ENCODE measurements at places on chromosomes 12 and 14.

DNA sequence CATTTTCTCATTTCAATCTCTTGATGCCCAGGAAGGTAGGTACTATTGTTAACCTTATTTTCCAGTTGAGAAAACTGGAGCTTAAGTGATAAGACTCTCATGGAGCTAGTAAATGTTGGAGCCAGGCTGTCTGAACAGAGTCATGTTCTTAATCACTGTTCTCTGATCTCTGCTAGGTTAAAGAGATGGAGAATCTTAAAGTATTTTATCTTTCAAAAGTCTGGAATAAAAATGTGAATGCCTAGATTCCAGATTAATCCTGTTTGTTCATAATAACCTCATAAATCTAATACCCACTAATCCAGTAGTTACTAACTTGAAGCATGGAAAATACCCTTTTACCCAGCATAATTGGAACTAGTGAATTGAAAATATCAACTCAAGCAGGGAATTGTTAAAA, 341.0 kb upstream of the RGS6 start:
- DNase-seq: no peak

DNA sequence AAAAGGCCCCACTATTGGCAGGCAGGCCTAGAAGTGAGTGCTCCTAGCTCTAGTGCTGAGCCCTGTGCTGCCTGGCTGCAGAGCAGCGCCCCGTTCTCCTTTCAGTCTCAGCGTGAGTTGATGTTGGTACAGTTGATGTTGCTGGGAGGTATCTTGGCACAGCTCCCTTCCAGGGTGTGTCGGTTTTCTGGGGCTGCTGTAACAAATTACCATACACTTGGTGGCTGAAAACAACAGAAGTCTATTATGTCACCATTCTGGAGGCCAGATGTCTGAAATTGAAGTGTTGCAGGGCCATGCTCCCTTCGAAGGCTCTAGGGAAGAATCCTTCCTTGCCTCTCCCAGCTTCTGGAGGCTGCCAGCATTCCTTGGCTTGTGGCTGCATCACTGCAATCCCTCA, 151.4 kb downstream of the TSPAN9 start:
- no peak for DNase-seq

GRCh38 chr12:2003676-2004112, 563 bp downstream of the DCP1B start:
- no peak for DNase-seq

DNA sequence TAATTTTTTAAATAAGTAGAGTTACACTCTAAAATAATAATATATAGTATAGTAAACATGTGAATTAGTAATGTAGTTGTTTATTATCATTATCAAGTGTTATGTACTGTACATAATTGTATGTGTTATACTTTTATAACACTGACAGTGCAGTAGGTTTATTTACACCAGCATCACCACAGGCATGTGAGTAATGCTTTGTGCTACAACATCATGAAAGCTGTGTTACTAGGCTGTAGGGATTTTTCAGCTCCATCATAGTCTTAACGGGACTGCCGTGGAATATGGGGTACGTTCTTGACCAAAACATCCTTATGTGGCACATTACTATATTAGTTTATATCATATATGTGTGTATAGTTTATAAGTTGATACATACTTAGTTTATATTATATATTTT, 8.6 kb downstream of the FNTB start:
- DNase-seq: no peak

DNA sequence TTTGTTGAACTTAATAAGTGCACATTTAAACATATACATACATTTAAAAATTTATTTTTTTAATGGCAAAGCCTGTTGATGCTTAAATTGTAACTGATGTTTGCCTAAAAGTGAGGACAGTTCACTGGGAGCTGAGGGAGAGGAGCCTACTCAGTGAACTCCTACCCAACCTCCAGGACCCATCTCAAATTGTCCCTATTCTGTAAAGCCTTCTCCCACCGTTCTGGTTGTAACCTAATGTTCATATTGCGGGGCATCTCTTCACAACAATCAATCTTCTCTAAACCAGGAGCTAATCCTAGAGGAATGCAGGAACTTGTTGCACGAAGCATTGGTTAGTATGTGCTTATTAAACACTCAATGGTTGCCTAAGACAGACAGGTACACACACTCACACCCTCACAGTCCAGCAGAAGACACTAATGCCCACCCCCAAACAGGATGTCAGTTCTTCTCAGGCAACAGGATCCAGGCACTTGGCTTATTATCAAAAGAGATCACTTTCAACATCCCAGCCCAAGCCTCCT, 1.8 kb downstream of the CLMN start:
- no peak for DNase-seq

DNA sequence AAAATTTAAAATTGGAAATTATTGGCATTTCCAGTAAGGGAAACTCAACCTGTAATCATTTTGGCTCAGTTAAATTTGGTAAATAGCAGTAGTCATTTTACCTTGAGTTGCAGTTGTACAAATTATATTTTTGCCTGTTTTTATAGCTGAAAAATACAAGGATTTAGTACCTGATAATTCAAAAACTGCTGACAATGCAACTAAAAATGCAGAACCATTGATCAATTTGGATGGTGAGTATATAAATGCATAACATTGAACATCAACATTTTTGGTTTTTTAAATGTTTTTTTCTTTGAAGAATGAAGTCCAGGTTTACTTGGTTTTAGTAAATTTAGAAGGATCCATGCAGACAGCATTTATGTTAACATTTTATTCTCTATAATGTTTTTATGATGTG, 9.0 kb downstream of the RTRAF start:
- DNase-seq: no peak

GRCh38 chr14:84770030-84770429, 759.9 kb upstream of the FLRT2 start:
- DNase-seq: no peak

DNA sequence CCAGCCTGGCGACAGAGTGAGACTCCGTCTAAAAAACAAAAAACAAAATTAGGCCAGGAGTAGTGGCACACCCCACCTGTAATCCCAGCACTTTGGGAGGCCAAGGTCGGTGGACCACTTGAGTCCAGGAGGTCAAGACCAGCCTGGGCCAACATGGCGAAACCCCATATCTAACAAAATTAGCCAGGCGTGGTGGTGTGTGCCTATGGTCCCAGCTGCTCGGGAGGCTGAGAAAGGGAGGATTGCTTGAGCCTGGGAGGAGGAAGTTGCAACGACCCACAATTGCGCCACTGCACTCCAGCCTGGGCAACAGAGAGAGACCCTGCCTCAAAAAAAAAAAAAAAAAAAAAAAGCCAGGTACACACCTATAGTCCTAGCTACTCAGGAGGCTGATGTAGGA, 37.0 kb downstream of the KDM2B start:
- DNase-seq: no peak

GRCh38 chr14:66003082-66003730, 483.0 kb upstream of the CCDC196 start:
- DNase-seq: no peak

DNA sequence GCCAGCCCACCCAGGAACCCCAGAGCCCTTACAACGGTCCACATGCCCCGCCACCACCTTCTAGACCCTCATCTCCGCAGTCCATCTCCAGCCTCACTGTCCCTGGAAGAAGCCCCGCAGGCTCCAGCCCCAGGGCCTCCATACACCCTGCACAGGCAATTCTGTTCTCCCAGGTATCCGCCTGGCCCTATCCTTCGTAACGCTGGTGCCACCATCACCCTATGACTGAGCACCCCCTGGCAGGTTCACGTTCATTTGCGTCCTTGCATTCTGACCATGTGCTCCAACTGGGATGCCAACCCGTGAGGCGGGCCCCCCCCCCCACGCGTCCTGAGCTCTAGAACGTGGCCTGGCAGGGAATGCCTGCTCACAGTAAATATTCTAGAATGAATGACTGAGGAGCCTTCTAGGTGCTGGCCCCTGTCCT, 675 bp upstream of the SCARB1 start:
- no peak for DNase-seq

GRCh38 chr14:70619708-70620107, 19.3 kb upstream of the MED6 start:
- no peak for DNase-seq

All from C1 segment of cervical spinal cord (tissue), 14 donors.